Stimulated activated CD4-positive, alpha-beta T cell treated with anti-CD3 and anti-CD28 coated beads, Interleukin-1b, Interleukin-23, amount 100 ng/mL, for 4 hours (primary cell): ENCODE measurements at places on chromosomes 5 and 9.
A peak's percentile ranks its signal among the peaks of the same experiment; 100 is the strongest.

DNA sequence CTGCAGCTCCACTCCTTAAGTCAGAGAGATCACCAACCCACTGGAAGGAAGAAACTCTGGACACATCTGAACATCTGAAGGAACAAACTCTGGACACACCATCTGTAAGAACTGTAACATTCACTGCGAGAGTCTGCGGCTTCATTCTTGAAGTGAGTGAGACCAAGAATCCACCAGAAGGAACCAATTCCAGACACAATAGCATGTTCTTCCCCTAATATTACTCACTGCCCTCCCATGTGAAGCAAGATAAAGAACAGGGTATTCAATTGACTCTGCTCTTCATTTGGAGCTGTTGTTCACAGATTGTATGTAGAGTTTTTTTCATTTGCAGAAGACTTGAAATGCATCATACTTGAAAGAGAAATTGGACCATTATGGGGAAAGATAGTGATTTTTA, 10.8 kb downstream of the SAXO1 start:
- no peak for DNase-seq

- no peak for DNase-seq
These were observed 90.2 kb downstream of the ZNF462 start for GRCh38 chr9:106953174-106953573.

DNA sequence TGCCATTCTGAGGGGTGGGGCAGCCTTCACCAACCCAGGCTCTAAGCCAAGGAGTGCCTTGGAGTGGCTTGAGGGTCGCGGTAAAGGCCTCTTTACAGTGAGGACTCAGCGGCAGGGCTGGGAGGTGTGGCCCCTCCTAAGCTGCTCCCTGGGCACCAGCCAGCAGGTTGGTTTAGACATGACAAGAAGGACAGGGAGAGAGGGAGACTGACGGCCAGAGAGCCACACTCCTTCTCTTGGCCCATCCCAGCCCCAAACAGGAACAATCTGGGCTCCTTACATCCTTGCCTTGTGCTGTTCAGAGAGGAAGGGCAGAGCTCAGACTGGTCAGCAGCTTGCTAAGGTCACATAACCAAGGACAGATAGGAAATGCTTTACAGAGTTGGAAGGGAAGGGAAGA, 94.5 kb downstream of the LMX1B start:
- DNase-seq: no peak

GRCh38 chr5:132419502-132420468, 50.3 kb downstream of the SLC22A5 start:
- peak; percentile 40 for DNase-seq

DNA sequence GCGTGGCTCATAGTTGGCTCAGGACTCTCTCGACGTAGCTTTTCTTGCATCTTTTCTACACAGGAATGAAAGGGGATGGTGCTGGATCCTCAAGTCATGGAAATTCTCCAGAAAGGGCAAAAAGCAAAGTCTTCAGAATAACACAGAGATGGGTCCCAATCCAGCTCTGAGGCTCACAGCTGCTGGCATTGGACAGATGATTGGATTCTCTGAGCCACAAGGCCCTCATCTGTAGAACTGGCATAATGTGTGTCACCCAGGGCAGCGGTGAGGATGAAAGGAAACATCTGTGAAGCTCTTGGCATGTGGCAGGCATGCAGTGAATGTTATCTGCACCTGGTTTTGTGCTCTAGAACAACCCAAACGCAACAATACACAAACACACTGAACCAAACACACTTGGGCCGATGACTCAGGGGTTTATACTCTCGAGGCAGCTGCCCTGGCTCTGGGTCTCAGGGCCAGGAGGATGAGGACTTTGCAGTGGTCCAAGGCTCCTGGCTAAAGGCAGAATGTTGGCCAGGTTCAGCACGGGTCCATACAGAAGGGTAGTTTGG, 64.0 kb upstream of the UBTD2 start:
- DNase-seq: no peak

GRCh38 chr9:78064075-78064474, 32.5 kb upstream of the GNAQ start:
- no peak for DNase-seq

DNA sequence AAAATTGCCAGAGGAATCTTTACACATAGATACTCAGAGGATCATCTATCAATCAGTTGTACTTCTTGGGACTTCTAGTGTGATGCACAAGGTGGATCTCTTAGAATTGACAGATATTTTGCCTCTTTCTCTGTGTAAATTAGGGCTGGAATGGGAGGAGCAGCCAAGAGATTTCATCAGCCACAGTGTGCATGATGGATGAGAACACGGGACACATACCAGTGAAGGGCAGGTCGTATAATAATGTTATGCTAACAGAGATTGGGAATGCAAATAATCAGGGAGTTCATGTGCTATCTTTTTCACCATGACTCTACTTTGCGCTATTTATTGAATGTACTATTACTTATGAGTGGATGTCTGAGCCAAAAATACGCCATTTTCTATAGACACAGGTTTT, 43.3 kb upstream of the ISOC1 start:
- DNase-seq: no peak

- no peak for DNase-seq
These were observed 40.2 kb downstream of the TRIO start for GRCh38 chr5:14183187-14183939.

- no peak for DNase-seq
These were observed 174.3 kb upstream of the GRIN3A start for GRCh38 chr9:101912698-101913097.

- DNase-seq: peak; percentile 56
These were observed 16.9 kb downstream of the DNAJC18 start for GRCh38 chr5:139422307-139422893.

GRCh38 chr9:133067813-133068212, 6.0 kb downstream of the CEL start:
- no peak for DNase-seq

- DNase-seq: no peak
These were observed 4.8 kb upstream of the HAND1 start for GRCh38 chr5:154482528-154483449.

GRCh38 chr5:88660264-88660946, 222.6 kb downstream of the MEF2C start:
- DNase-seq: no peak

DNA sequence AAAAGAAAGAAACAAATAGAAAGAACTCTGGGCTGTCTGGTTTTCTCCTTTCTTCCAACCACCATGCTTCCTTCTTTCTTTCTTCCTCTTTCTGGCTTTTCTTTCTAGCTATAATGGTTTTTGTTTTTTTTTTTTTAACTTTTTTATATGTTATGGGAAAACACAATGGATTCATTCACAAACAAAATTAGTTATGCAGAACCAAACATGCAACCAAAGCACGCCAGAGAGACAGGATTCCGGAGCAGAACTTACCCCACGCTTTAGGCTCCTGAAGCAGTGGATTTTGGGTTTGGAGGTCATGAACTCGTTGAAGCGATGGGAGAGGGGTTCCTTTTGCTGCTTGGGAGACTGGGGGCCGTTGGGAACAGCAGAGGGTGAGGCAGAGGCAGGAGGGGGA, 88.3 kb downstream of the USP20 start:
- DNase-seq: no peak

- DNase-seq: no peak
These were observed 48.5 kb upstream of the ZNF354A start for GRCh38 chr5:178778919-178779318.

- DNase-seq: no peak
These were observed 53.7 kb upstream of the GDNF start for GRCh38 chr5:37893434-37894134.

DNA sequence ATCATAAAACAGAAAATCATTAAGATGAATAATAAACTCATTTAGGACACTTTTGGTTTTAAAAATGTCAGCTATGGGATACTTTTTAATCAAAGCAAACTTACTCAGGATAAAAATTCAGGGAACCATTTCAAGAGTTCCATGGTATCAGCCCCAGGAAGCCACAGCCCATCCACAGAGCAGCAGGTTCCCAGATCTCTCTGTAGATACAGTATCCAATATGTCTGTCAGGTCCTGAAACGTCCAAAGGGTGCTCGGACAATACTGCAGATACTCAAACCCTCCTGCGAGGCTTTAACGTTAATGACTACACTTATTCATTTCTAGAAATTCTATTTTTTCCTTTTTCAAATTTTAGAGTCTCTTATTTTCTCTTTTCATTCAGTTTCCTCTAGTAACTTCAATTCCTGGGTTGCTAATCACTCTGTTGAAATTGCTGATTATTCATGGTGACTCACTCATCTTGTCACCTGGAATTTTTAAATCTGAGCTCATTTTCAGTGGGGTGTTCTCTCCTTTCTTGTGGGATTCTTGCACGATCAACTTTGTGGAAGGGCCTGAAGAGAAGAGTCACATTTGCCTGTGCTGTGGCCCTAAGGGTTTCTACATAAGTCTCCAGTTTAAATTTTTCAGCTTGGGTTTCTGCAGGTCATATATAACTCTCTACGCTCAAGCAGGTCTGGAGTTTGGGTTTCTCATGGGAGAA, 435.8 kb downstream of the CTNND2 start:
- DNase-seq: no peak

DNA sequence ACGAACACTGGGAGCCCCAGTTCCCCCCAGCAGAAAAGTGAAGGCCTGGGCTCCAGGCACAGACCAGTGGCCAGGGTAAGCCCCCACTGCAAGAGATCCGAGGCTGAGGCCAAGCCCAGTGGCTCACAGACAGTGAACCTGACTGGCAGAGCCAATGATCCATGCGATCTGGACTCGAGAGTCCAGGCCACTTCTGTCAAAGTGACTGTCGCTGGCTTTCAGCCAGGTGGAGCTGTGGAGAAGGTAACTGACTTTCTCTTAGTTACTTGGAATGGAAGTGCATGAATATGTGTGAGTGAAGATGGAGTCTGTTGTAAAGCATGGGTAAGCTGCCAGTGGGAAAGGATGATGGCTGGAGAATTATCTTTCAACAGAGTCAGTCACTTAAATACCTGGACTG, 99.7 kb downstream of the GOLPH3 start:
- no peak for DNase-seq

DNA sequence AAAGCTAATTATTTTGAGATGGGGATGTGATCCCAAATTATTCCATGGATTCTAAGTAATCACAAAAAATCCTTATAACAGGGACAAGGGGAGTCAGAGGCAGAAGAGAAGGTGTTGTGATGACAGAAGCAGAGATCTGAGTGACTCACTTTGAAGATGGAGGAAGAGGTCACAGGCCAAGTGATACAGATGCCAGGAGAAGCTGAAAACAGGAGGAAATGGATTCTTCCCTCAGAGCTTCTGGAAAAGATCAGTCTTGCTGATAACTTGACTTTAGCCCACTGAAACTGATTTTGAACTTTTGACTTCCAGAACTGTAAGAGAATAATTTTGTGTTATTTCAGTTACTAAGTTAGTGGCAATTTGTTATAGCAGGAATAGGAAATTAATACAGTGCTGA, 105.3 kb downstream of the GCNT1 start:
- DNase-seq: no peak

DNA sequence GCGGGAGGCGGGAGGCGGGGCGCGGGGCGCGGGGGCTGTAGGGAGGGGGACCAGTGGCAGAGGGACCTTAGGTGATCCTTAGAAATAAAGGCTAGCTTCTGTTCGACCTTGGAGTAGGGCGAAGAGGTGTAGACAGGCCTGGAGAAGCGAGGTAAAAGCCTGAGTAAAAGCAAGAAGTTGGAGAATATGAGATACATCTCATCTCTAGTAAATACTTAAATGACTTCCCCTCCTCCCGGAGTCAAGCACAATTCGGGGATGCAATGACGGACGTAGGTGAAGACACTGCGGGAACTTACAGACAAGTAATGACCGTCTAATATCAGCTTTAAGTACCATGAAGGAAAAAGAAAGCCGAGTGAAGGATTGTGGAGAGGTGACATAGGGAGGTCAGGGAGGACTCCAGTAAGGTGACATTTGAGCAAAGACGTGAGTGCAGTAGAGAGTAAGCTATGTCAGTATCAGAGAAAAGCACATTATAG, 466 bp downstream of the SMC2 start:
- no peak for DNase-seq

GRCh38 chr5:352639-353611, 31.4 kb downstream of the AHRR start:
- no peak for DNase-seq

DNA sequence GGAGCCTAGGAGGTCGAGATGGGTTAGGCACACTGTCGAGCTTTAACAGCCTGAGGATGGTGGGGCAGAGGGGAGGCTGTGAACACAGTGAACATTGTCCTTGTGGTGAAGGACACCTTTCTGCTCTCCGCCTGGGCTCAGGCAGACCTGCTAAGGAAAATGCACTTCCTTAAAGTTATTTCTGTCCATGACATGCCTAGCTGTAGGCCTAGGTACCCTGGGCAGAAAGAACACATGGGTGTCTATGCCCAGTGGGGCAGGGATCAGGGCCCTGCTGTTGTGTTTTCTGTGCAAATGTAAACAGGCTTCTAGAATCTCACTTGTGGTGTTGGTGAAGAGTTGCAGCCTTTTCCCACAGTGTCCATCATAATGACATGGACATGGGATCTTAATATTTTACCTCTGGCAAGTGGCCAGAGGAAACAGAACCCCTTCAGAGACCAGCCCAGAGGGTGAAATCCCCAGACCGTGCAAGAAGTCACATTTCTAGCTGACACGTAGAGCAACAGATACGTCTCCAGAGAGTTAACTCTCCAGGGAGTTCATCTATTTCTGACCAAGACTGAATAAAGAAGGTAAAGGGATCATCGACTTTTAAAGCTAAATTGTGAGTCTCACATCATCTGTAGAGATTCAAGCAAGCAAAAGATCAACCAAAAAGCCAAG, 79.2 kb downstream of the C9orf152 start:
- DNase-seq: no peak

GRCh38 chr9:107542411-107543157, 53.0 kb upstream of the KLF4 start:
- no peak for DNase-seq

GRCh38 chr5:168931638-168932345, 352.6 kb upstream of the PANK3 start:
- no peak for DNase-seq

GRCh38 chr9:34620061-34620994, at the start of gene DCTN3:
TSS of gene DCTN3 (minus strand) at chr9:34620495. CDS start at chr9:34620464, 31 bp downstream.
- DNase-seq: peak; percentile 71

- DNase-seq: no peak
These were observed 600.7 kb upstream of the SGCD start for GRCh38 chr5:155726267-155726666.

DNA sequence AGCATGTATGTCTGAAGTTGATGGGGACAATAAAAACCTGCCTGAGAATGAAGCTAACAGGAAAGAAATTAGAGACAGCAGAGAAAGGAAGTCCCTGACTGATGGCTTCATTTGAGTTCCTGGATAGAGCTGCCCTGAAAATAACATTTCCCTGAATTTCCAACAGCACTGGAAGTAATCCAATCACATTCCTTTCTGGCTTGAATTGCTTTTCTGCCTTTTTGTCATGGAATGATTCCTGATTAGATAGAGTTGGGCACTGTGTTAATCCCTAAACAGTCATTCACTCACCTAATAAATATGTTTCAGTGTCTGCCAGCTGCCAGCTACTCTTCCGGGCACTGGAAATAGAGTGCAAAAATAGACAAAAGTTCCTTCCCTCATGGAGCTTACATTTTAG, 30.0 kb upstream of the SH3RF2 start:
- no peak for DNase-seq
